Stimulated activated CD8-positive, alpha-beta memory T cell treated with anti-CD3 and anti-CD28 coated beads, Interleukin-4, amount 100 ng/mL, for 24 hours (primary cell): ENCODE measurements at places on chromosomes 2 and 18.

- DNase-seq, result no peak
Measured at GRCh38 chr2:220748875-220749479, 823.1 kb downstream of the EPHA4 start.

- no peak for DNase-seq
Measured at GRCh38 chr18:74758995-74759394, 161.3 kb downstream of the ZNF407 start.

DNA sequence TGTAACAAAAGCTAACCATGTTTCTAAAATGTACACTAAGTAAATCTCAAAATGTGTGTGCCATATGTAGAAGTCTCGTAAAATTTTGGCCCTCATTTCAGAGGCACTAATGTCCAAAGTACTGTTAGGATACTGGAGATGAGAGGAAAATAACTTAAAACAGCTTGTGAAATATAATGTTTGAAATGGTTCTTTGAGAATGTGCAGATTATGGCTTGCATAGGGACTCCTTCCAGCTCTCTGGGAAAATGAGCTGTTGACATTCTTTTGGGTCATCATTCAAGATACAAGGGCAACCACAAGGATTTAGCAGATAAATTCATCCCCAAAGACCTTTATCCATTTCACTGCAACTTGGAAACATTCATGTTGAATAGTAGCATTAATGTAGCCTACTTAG lies 38.1 kb upstream of the OTX1 start:
- no peak for DNase-seq

GRCh38 chr2:263774-264492 lies at the start of gene SH3YL1:
Gene SH3YL1, minus strand, starts transcription at chr2:264032. Its CDS starts 48 bp downstream, at chr2:263984.
- no peak for DNase-seq

- DNase-seq, result no peak
Measured at GRCh38 chr2:85156153-85156552, 23.0 kb downstream of the TCF7L1 start.

DNA sequence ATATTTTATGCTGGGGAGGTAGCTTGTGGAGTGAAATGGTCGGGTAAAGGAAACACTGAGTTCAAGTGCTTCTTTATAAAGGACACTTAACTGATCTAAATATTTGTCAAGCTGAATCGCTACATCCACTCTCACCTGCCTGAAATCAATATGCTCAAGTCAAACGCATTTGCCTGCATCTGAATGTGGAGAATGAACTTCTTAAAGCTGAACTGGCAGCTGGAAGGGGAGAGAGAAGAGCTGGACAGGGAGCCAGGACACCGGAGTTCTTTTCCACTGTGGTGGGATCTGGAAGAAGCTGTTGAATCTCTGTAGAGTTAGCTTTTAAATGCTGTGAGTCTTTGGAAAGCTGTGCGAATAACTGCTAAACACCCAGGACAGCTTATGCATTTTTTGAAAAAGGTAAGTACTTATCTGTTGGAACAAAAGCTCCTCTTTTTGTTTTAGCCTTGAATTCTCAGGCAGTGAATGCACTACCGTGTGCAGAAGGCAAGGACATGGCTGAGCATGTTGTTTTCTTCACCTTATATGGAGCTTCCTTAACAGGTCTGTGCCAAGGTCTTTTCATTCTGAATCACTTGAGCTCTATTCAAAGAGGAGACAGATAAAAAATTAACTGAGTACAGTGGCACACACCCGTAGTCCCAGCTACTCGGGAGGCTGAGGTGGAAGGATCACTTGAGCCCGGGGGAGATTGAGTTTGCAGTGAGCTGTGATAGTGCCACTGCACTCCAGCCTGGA lies 74.2 kb upstream of the KLF7 start:
- no peak for DNase-seq

GRCh38 chr2:191878548-191879279 lies 31.8 kb upstream of the CAVIN2 start:
- DNase-seq, result no peak

DNA sequence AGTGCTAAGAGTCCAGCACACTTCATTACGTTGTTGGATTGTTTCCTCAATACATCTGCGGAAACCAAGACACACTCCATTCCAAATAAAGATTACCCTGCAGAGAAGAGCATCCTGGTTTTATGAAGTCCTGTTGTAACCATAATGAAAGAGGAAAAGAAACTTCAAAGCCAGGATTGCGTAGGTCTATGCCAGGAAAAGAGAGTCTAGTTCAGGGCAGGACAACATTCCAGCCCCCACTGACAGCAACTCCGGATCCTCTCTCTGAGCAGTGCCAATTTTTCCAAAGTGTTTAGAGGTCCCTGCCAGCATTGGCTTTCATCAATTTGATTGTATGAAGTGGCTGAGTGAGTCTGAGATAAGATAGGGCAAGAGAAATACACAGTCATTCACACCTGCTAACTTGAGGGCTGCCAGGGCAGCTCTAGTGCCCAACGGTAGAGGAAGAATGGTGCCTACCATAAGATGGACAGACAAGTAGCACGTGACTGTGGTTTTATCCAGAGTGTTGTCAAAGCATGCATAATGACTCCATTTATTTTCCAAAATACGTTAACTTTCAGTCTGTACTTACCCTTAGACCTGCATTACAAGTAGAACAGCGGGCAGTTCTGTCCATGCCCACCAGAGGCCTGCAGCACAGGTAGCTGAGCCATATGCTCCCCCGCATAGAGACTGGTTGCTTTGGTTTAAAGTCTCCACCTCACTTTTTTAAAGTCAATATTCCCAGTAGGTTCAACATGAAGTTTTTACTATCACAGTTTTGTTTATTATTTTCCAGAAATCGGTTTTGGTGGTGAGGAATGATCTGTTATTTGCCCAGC lies 23.7 kb downstream of the PIEZO2 start:
- no peak for DNase-seq

DNA sequence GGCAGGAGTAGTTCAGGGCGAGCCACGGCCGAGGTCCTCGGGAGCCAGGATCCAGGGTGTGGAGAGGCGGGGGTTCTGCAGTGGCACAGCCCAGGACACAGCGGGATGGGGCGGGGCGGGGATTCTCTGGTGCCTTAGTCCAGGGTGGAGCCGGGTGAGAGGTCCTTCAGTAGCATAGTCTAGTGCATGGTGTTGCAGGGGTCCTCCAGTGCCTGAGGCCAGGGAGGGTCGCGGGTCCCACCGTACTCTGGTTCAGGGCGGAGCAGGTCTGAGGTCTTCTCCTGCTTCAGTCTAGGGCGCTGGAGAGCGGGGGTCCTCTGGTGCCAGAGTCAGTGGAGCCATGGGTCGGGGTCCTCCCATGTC lies 131.1 kb downstream of the CCDC74A start:
- DNase-seq, result no peak

GRCh38 chr18:55455938-55456337 lies 132.1 kb downstream of the TCF4 start:
- no peak for DNase-seq

DNA sequence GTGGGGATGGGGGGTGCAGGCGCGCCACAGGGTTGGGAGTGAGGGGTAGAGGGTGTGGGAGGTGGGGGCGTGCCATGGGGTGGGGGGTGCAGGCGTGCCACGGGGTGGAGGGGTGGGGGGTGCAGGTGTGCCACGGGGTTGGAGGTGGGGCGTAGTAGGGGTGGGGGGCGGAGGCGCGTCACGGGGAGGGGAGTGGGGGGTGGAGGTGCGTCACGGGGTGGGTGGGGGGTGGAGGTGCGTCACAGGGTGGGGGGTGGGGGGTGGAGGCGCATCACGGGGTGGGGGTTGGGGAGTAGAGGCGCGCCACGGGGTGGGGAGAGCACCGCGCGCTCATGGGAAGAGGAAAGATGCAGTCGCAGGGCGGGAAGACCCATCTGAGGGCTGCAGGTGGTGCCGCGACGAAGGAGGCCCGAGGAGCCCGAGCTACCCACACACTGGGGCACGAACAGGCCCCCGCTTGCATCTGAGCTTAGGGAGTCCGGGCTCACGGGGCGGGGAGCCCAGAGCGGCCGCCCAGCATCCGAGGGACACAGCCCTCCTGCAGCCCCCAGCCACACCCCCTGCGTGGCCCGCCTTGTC lies 37.5 kb downstream of the SNED1 start:
- DNase-seq, result no peak

- DNase-seq, result no peak
Measured at GRCh38 chr18:12053289-12053688, 40.4 kb upstream of the ANKRD62 start.

GRCh38 chr2:218394298-218395089 lies 5.2 kb upstream of the CTDSP1 start:
- DNase-seq, result no peak

- DNase-seq, result no peak
Measured at GRCh38 chr18:76546088-76546435, 51.0 kb upstream of the ZNF516 start.

DNA sequence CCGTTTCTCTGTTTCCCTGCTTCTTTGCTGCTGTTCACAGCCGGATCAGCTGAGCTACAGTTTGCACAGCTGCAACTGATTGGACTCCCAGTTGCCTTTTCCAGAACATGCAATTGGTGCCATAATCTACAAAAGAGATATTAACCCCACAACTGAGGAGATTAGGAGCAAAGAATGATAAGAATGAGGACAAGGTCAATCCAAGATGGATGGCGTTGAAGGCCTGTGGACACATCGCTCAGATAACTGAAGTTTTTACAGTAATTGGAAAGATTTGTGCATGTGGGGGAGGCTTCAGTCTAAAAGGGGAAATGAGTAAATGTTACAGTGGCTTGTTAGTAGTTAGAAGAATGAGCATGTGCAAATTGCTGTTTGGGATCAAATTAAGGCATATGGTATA lies 263.2 kb downstream of the TGIF1 start:
- DNase-seq, result no peak

DNA sequence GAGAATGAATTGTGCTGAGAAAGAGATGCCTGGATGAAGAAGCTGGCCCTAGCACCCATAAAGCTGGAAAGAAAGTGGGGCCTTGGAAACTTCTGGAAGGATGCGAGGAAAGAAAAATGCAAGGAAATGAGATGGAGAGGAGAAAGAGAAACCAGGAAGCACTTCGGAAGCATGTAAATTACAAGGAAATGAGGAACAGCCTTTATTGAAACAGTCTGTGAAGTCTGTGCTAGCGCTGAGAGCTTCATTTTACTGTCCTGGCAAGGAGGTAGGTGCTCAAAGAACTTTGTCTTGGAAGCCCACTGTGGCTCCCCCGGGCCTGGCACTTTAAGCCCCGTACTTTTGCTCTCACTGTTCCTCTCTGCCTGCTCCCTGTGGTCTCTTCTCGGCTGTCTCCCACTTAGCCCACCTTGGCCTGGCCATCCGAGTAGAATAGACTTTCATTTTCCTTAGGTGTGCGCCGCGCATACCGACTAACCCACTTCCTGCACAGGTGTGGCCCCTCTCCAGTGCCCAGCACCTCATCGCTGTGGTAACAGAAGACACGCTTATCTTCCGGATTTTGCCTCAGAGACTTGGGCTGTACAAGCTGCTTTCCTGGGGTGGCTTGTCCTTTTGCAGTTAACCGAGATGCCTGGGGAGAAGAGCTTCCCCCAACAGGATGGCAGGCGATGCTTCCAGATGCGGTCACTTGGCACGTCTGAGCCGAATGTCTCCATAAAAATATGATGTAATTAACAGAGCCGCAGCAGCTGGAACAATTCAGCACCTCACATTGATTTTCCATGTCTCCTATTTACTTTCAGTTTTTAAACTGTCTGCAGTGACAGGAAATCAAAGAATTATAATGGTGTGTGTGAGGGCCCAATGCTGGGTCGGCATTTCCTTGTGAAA lies 199.6 kb downstream of the HRH4 start:
- DNase-seq, result no peak

DNA sequence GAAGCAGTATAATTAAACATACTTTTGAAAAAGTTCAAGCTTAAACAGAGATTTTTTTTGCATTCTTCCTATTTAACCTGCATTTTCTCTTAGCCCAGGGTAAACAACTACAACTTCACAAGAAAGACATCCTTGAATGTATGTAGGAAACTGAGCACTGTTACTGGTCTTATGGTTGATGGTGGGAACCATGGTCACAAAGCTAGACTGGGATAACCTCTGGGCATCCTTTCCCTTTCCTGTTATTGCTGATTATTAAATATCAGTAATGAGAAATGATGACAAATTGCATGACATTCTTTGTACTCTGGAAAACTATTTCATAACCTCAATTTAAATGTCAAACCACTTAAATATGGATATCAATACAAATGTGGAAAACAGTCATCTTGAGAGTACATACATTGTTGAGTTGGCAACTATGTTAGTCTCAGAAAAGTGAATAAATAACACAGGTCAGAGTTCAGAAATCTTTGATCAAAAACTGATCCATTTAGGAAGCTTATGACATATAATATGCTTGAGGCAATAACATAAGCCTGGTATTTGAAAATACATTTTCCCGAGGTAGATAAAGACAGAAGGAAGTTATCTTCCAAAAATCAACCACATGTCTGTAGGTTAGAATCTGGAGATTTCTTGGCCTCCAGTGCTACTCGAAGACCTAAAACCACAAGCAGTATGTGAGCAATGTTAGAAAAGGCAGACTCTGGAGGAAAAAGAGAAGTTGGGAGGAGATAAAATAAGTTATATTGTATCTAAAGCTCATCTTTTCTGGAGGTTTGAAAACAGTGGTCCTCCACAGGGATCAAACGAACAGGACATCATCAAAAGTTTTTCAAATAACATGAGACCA lies 65.2 kb upstream of the ST8SIA5 start:
- no peak for DNase-seq

DNA sequence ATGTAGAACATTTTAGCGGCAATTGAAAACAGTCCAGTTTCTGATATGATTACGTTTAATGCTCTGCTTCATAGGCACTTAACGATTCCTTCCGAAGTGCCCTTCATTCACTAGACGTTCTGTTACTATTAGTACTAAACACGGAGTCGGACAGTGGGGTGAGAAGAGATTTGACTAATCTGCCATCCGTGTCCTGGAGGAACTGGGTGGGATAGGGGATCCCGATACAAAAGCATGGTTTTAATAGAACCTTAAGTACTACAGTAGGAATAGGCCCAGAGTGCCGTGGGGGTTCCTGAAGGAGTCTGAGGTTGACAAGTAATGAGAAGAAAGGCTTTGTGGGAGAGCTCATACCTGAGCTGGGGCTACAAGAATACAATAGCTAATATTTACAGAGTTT lies 631 bp downstream of the MORN2 start:
- no peak for DNase-seq

DNA sequence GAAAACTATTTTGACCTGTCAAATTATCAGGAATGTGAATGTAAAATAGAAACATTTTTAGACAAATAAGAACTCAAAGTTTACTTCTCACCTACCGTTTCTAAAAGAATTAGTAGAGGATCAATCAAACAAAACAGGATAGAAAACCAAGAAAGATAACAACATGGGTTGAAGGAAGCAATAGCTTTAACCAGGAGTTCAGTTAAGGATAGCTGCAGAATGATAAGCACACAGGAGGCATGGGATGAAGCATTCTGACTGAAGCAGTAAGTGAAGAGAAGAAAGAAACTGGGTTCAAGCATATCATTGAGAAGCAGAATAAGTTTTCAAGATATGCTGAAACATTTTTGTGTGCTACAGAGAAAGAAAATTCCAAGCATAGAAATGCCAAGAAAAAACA lies 52.3 kb downstream of the TWSG1 start:
- DNase-seq, result no peak

DNA sequence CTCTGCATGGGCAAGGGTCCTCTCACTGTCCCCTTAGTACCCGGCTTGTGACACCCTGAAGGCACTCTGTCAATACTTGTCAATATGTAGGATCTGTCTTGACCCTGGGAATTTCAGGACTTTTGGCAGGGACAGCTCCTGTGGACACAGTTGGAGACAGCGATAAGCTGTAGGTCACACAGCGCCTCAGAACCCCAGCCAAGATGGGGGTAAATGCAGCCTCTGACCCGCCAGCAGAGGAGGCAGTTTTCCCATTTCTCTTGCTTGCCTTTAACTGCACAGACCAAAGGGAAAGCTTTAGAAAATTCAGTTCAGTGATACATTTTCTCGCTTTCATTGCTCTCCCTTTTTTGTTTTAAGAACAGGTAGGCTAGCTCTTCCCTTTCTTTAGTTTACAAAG lies 54.8 kb upstream of the KLHL29 start:
- no peak for DNase-seq
